ENCODE measurements at places on chromosomes 7 and 10. TPM values are rescaled to one million over a fixed set of nuclear protein-coding genes. Genes with fewer than 3 reads are reported as not detected.

Gene IFIT1
- total RNA-seq: 1.2 TPM

Gene NKX2-3
- total RNA-seq: not detected

Gene NPVF
- total RNA-seq: not detected

Gene CCDC146
- 0.72 TPM for total RNA-seq

Gene POLR2J
- 52.2 TPM for total RNA-seq

Gene FHIP2A
- total RNA-seq: 14.8 TPM

Gene TACR2
- not detected for total RNA-seq

Gene TUBB8
- 0.57 TPM for total RNA-seq

Gene HTR5A
- not detected for total RNA-seq

Gene FEZF1
- total RNA-seq: 41.5 TPM

Gene DPYSL4
- total RNA-seq: 26.3 TPM

Gene ACTR3C
- 2.2 TPM for total RNA-seq

Gene CRTAC1
- total RNA-seq: 0.46 TPM

Gene THNSL1
- 3.9 TPM for total RNA-seq

Gene NPM3
- 139 TPM for total RNA-seq

Gene PLAC9
- 7.8 TPM for total RNA-seq

Gene SEC31B
- total RNA-seq: 6.6 TPM

Gene NUTM2A
- 0.83 TPM for total RNA-seq

Gene TMEM176A
- total RNA-seq: not detected

Gene UNCX
- total RNA-seq: not detected

Gene CCL26
- 8.7 TPM for total RNA-seq

Gene PLXNA4
- 0.35 TPM for total RNA-seq

Gene HOGA1
- 0.79 TPM for total RNA-seq

Gene PUS7
- total RNA-seq: 54.3 TPM

Gene GRM3
- total RNA-seq: 0.15 TPM

Gene FRMD4A
- total RNA-seq: 19.6 TPM

Gene CISD1
- total RNA-seq: 42.0 TPM

Gene SMURF1
- 27.2 TPM for total RNA-seq

Gene ELN
- total RNA-seq: 0.55 TPM

Gene KLHL7
- 58.3 TPM for total RNA-seq

Gene WNT8B
- total RNA-seq: not detected

Gene IGFBP1
- not detected for total RNA-seq

Gene MRLN
- not detected for total RNA-seq

Gene CELF2
- 28.7 TPM for total RNA-seq

Gene UBE3C
- 59.4 TPM for total RNA-seq

Gene GNB2
- 174 TPM for total RNA-seq

Gene ATP6V0E2
- 20.0 TPM for total RNA-seq

Gene AS3MT
- 16.5 TPM for total RNA-seq

Gene GATA3
- 0.31 TPM for total RNA-seq

All from H9 (cell line).